Activated T-cell treated with anti-CD3 and anti-CD28 coated beads, Interleukin-2, amount 50 U/mL, for 72 hours (primary cell): ENCODE measurements at places on chromosomes 6 and 20. TPM values are rescaled to one million over a fixed set of nuclear protein-coding genes. Genes with fewer than 3 reads are reported as not detected.

FNDC11 gene
- 0.67 TPM for total RNA-seq

GRCh38 chr20:5674176-5674660, 76.0 kb upstream of the SHLD1 start:
- peak overlapping the region; percentile 34 for H3K27ac ChIP-seq
- no peaks in the 10 kb centered on the region for H3K36me3 ChIP-seq
- H3K27me3 ChIP-seq, result no peaks in the 10 kb centered on the region
- DNase-seq, result peak; percentile 36

DNA sequence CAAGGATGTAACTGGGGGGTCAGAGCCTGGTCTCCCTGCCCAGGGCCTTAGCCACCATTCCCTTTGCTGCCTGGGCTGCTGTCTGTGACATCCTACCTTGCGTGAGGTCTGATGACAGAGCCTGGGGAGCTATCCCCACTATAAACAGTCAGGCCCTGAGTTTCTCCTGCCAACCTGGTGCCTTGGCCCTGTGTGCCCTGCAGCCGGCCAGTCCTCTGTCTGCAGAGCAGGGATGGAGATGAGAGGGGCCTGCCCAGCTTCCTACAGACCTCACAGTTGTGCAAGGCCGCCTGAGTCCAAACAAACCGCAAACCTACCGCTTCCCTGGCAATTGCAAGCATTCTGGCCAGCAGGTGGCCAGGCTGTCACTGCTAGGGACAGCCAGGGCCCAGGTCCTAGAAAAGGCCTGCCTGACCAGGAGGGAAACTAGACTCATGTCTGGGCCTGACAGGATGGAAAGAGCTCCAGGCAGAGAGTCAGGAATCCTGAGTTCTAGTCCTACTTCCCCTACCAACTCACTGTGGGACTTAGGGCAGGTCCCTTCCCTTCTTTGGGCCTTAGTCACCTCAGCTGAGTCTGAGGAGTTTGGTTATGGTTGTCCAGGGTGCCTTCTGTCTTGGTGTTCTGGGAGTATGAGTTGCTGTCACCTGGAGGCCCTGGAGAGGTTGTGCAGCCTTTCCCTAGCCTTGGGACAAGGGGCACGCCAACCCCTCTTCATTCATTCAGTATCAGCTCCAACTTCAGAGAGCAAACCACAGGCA, 86.2 kb downstream of the VEGFA start:
- no peak overlapping the region for H3K27ac ChIP-seq
- no peak for DNase-seq
- H3K36me3 ChIP-seq, result no peaks in the 10 kb centered on the region
- no peak overlapping the region for H3K4me3 ChIP-seq
- H3K4me1 ChIP-seq, result no peaks in the 10 kb centered on the region

PPP1R14C gene
- 1.8 TPM for total RNA-seq

ZSCAN23 gene
- 4.3 TPM for total RNA-seq

DNA sequence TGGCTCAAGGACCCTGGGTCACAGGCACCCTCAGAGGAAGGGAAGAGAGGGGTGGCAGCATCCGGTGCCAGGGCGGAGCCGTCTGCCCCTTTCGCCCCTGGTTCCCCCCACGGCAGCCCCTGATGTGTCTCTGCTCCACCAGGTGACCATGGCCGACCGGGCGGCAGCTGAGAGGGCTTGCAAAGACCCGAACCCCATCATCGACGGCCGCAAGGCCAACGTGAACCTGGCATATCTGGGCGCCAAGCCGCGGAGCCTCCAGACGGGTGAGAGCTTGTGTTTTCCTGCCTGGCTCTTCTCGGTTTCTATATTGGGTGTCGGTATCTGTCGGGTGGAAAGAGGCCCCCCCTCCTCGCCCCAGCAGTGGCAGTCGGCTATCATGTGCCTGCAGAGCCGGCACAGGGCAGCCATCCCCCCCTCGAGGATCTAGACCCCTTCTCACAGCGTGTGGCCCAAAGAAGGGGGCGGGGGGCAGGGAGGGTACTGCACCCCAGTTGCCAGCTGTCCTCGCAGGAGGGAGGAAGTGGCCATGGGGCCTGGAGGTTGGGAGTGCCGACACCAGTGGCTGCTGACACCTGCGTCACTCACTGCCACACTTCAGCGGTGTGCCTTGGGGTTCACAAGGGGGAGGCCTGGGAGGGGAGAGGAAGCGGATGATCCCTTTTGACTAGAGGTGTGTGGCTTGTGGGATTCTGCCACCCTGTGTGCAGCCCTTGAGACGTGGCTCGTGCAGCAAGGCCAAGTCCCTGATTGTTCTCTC, 1.5 kb downstream of the RBM38 start:
- peak overlapping the region; percentile 77 for H3K27ac ChIP-seq
- peak overlapping the region; percentile 96 for H3K4me3 ChIP-seq
- peak; percentile 87 for DNase-seq
- H3K4me1 ChIP-seq, result peaks cover 61% of the 10 kb centered on the region

GRCh38 chr6:7236306-7237209, 76.4 kb downstream of the SSR1 start:
- H3K27me3 ChIP-seq, result no peaks in the 10 kb centered on the region
- no peak for DNase-seq
- H3K4me1 ChIP-seq, result peaks cover 27% of the 10 kb centered on the region
- H3K36me3 ChIP-seq, result no peaks in the 10 kb centered on the region

- peaks cover 2% of the 10 kb centered on the region for H3K36me3 ChIP-seq
- no peak overlapping the region for H3K27ac ChIP-seq
- DNase-seq, result no peak
These were observed 23.7 kb upstream of the PPP1R14C start for GRCh38 chr6:150119173-150119572.

DNA sequence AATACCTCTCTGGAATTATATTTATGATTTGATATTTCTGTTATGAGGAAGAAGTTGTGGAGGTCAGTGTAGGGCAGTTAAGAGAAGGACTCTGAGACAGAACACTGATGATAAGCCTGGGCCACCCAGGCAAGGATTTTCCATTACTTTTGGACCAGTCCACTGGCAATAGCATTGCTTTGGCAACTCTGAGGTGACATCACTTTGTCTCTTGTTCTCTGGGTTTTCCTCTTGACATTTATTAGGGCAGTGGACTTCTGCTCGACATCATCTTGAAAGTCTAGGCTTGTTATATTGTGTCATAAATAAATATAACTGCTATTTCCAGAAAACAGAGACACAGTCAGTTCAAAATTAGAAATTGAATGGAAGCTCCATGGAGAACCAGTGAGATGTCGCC, 268.0 kb downstream of the SMOC2 start:
- H3K4me3 ChIP-seq, result no peak overlapping the region
- no peaks in the 10 kb centered on the region for H3K36me3 ChIP-seq

DNA sequence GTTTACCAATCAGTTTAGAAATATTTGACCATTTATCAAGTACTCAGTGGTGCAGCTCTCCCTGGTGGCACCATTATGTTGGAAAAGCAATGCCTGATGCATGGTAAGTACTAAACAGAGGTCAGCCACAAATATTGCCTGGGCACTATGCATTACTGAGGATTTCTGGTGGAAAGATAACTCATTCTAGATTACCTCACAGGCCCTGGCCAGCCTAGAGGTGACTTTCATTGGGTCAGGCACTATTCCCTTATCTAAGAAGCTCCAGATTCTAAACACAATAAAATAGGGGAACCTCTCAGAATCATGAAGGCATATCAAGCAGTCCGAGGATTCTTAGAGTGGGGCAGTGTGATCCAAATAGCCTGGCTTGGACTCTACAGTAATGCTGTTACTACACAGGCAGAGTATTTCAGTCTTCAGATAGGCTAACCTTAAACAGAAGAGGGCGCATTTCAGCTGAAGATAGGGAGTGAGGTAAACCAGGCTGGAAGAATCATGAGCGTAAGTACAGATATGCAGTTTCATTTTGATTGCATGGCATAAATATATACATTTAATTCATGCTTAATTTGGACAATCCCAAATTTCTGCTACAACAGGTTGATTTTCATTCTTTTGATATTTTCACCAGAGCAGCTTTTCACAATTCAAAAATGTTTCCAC, 12.1 kb downstream of the LGSN start:
- no peak for DNase-seq
- no peaks in the 10 kb centered on the region for H3K36me3 ChIP-seq
- no peak overlapping the region for H3K4me3 ChIP-seq
- H3K27me3 ChIP-seq, result peaks cover 5% of the 10 kb centered on the region

LY6G5C gene
- 2.3 TPM for total RNA-seq

DNA sequence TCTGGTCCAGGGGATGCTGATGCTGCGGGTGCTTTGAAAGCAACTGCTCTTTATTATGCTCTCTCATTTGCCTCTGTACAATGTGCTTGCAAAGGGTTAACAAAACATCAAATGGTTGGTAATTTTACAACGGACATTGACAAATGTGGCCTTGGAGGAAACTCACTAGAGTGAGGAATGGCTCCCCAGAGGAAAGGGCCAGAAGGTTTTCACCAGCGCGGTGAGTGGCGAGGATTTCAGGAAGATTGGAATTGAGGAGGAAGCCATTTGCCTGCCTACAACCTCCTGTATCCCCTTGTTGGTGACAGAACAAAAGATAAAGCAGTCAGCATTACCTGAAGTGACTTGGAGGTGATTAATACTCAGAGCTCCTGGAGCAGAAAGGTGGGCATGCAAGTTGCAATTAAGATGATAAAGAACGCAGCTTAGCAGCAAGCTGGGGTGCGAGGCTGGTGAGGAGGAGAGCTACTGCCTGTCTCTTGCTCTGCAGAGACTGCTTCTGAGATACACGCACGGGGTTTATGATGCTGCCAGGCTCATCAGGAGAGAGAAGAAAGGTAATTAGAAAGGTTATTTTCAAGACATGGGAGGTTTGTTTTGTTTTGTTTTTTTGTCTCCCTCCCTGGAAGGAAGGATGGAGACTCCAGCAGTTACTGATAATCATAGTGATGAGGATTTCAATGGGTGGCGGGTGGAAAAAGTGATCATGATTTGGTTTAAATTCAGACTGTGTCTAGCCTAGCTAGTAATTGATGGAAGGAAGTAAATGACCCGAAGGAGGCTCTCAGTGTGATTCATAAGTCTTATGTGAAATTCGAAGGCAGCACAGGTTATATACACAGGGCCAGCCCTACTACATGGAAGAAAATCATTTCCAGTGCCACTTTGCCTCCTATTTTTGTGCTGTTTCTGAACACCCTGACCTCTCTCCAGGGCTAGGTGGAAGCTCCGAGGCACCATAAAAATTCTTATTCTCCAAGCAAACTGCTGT, 141.6 kb upstream of the DTNBP1 start:
- peaks cover 15% of the 10 kb centered on the region for H3K4me1 ChIP-seq
- H3K36me3 ChIP-seq, result no peaks in the 10 kb centered on the region
- H3K27ac ChIP-seq, result no peak overlapping the region
- DNase-seq, result no peak
- peaks cover 36% of the 10 kb centered on the region for H3K27me3 ChIP-seq

ZC2HC1B gene
- not detected for total RNA-seq

IMPG1 gene
- not detected for total RNA-seq

DNA sequence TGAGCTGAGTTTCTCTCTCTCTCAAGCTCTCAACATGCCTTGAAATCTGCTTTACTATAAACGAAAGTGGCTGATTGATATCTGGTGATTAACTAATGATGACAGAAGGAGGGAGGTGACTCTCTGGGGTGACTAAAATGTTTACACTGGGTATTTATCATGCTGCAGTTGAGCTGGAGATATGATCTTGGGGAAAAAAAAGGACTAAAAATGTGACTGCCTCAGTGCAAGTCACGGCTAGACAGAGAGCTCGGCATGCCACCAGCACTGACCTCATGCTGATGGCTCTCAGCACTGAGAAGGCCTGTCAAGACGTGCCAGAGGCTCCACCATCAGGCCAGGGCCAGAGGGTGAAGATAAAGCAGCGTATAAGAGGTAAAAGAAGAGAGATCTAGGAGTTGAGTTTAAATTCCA, 103.1 kb upstream of the SPACA1 start:
- DNase-seq, result no peak
- H3K27me3 ChIP-seq, result peaks cover 51% of the 10 kb centered on the region
- H3K27ac ChIP-seq, result no peak overlapping the region
- no peaks in the 10 kb centered on the region for H3K4me1 ChIP-seq

MMUT gene
- 14.8 TPM for total RNA-seq

DNA sequence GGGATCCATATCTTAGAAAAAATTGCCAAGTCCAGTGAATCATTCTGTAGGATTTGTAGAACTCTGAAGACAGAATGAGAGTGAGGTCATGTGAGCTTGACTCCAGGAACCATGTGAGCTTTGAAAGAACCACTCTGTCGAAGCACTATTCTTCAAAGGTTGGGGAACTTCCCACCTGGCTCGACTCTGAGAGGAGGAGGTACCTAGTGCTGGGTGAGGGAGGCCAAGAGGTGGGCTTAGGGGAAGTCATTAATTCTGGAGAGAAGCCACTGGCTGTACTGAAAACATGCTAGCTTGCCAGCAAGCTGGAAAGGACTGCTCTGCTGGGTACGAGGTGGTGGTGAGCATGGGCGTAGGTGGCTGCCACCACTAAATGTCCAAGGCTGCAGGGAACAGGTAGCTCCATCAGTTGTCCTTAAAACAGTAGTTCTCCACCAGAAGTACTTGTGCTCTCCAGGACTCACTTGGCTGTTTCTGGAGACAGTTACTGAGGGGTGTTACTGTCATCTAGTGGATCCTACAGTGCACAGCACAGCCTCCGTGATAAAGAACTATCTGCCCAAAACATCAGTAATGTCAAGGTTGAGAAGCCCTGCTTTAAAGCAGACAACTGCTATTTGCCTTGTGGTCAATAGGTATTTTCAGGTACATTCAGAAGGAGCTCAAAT, 34.7 kb upstream of the SYNJ2 start:
- DNase-seq, result no peak
- peaks cover 37% of the 10 kb centered on the region for H3K4me1 ChIP-seq
- H3K4me3 ChIP-seq, result no peak overlapping the region
- H3K36me3 ChIP-seq, result peaks cover 15% of the 10 kb centered on the region
- H3K27ac ChIP-seq, result peak overlapping the region; percentile 27

PPIL6 gene
- total RNA-seq, result 0.56 TPM

- no peaks in the 10 kb centered on the region for H3K36me3 ChIP-seq
- peaks cover 59% of the 10 kb centered on the region for H3K4me1 ChIP-seq
- H3K4me3 ChIP-seq, result peak overlapping the region; percentile 35
- no peak for DNase-seq
These were observed 2.2 kb upstream of the RAB44 start for GRCh38 chr6:36695414-36695813.

DNA sequence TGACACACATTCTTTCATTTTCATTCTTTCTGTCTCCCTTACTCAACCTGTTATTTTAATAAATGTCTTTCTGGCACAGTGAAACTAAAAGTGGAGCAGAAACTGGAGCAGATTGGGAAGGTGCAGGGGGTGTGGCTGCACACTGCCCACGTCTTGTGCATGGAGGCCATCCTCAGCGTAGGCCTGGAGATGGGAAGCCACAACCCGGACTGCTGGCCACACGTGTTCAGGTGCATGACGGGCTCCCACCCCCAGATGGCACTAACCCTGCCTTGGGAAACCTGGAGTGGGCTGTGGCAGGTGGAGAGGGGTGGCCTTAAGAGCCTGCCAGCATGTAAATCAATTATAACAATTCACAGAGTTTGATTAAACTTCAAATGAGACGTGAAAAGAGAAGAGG, 71.4 kb upstream of the PBOV1 start:
- no peak for DNase-seq
- peaks cover 8% of the 10 kb centered on the region for H3K27me3 ChIP-seq
- no peak overlapping the region for H3K4me3 ChIP-seq
- H3K27ac ChIP-seq, result no peak overlapping the region
- peaks cover 5% of the 10 kb centered on the region for H3K4me1 ChIP-seq
- no peaks in the 10 kb centered on the region for H3K36me3 ChIP-seq
